ENCODE measurements at places on chromosomes 2 and 18.

DNA sequence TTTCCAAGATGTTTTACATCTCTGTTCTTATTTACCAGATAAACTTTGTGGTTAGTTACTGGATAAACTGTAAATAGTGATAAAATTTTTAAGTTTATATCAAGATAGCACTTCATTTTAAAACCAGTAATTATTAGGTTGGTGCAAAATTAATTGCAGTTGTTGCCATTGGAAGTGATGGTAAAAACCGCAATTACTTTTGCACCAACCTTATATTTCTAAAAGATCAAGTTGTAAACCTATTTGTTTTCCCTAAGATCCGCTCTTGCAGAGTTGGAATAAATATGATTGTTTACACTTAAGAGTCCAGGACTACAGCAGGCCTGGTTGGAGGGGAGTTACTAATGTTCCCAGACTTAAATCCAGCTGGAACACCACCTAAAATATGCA is 479 bp upstream of the AOX1 start:
- no peak for DNase-seq

GRCh38 chr18:24016643-24017042 is 2.1 kb downstream of the TTC39C start:
- DNase-seq, result no peak

DNA sequence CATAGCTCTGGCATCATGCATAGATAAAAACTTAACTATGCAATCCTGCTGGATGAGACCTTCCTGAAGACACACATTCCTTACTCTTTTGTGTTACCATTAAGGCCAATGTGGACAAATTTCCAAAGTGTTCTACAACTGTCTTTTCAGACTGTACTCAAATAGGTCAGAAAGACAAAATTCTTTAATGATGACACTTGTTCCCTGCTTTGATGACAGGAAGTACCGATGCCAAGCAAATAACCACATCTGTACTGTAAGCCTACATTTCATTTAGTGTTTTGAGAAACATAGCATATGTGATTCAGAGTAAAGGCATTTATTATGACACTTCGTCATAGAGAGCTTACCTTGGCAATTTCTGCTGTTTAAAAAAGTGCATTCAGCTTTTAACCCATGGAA is 55.0 kb downstream of the PMAIP1 start:
- no peak for DNase-seq

DNA sequence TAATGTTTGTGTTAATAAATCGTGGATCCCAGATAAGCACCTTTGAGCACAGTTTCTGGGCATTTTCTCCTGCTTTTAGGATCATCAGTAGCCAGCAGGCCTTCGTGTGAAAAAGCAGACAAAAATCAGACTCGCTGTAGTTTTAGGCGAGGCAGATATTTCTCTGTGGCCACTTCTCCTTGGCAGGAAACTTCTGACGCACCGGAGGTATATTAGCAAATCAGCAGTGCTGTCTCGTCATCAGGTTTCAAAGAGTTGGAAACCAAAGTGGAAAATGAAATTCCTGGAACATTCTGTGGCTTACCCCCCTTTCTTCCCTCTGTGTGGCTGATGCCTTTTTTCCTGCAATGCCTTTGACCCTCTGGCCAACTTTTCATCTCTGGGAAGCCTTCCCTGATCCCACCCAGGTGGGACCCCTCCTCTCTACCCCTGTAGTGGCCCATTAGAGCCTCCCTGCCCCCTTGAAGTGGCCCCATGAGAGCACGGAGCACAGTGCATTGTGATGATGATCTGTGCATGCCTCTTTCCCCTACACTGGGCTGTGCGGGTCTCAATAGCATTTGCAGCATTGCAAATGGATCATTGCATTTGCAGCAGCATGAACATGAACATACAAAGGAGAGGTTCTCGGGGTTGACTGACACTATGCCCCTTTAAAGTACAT is 93.3 kb downstream of the RNF144A start:
- DNase-seq, result no peak

GRCh38 chr2:95006588-95006987 is 18.9 kb upstream of the MAL start:
- DNase-seq, result no peak

DNA sequence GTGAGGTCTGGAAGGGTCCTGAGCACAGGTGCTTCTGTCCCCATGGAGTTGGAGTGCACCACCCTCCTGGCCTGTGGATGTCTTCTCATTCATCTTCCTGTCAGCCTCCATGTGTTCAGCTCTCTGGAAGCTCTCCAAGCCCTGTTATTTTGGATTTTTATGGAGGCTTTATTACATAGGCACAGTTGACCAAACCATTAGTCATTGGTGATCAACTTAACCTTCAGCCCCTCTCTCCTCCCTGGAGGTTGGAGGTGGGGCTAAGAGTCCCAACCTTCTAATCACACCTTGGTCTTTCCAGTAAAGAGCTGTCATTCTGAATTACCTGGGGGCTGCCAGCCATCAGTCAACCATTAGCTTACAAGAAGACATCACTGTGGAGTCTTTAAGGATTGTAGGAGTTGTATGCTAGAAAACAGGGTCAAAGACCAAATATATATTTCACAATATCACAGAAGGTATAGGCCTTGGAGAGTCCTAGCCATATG is 7.5 kb upstream of the MCFD2 start:
- no peak for DNase-seq

DNA sequence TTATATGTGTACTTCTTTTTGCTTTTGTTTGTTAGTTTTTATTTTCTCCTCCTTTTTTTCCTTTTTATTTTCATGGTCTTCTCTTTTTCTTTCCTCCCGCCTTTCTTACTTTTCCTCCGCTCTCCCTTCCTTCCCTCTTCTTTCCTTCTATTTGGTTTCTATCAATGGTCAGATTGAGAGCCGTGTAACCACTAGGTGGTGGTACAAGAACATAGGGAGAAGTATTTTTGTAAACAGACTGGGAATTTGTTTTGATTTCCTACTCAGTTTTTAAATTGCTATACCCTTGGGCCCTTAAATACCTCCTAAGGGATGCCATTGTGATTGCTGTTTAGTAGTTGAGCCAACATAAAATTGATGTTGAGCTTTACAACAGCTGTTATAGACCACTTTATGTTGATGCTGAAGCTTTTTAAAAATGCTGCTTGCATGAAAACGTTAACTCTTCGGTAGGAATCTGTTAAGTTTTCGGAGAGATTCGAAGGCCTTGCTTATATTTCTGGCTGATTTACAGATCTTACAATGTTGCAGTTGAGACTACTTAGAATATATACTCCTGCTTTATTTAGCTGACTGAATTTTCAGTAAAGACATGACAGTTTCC is 124.2 kb downstream of the UBE2E3 start:
- no peak for DNase-seq

- no peak for DNase-seq
Observed at GRCh38 chr2:141957827-141958450, 172.9 kb downstream of the LRP1B start.

GRCh38 chr2:27765621-27766286 is 5.8 kb upstream of the MRPL33 start:
- peak; percentile 96 for DNase-seq

DNA sequence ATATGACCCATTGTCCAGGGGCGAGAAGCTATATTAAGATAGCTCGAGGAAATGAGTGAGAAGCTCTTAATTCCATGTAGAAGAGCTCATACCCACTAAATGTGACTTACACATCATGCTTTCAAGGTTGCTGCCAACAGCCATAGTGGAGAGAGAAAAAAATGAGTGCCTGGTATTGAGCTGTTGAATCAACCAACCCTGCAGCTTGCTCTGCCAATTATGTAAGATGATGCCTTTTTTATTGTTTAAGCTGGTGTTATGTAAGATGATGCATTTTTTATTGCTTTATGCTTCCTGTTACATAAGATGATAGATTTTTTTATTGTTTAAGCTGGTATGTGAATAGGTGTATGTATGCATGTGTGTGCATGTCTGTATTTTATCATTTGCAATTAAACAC is 228.2 kb downstream of the CCDC178 start:
- no peak for DNase-seq

DNA sequence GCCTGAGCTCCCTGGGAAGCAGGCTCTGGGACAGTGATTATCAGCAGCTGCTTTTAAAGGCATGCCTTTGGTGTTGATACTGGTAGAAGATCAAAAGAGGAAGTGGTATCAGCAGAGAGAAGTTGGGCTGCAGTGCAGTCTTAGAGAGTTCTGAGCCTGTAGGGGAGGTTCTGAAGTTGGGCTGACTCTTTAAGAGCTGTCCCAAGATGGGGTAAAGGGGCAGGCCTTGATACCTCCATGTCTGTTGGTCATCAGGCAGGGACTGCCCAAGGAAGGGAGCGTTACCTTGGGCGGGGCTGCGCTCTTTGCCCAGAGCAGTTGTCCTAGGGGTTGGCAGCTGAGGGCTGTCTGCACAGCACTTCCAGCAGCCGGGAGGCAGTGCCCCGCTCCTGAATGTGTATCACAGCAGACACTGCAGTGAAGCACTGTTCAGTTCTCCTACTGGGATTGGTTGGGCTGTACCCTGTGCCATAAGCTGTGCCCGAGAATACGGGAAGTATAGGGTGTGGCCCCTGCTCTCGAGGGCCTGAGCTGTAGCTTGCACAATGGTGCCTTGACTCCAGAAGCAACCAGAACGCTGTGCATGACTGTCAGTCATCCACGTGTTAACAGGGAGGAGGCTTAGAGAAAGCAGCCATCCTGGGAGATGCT is 177.0 kb downstream of the CTIF start:
- DNase-seq, result peak; percentile 64

DNA sequence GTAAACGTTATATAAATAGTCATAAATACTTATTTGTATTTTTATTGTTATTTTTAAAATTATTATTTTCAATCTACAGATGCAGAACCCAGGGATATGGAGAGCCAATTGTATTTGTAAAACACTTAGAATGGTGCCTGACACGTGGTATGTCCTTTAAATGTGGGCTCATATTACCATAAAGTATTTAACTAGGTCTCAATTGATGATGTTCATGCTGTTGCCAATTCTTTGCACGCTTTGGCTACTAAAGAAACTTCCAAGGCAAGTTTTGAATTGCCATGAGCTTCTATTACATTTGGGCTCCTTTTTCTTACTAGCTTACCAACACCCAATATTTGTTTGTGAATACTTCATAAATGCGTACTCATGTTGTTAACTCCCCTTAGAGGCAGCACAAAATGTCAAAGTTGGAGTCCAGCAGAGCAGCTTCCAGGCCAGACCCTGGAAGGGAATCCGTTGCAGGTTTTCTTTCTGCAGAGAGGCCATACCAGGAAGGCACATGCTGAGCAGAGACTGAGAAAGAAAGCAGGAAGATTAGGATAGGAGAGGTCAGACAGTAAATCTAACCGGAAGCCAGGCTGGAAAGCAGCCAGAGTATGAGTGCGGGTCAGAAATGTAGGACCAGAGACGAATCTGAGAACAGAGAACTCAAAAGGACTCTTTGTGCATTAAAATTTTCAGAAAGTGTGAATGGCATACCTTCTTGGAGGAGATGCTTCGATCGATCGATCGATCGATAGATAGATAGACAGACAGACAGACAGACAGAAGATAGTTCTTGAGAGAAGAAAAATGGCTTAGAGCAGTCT is 4.2 kb upstream of the NOSTRIN start:
- DNase-seq, result peak; percentile 19

GRCh38 chr2:20617892-20618467 is 32.9 kb downstream of the HS1BP3 start:
- peak; percentile 94 for DNase-seq

DNA sequence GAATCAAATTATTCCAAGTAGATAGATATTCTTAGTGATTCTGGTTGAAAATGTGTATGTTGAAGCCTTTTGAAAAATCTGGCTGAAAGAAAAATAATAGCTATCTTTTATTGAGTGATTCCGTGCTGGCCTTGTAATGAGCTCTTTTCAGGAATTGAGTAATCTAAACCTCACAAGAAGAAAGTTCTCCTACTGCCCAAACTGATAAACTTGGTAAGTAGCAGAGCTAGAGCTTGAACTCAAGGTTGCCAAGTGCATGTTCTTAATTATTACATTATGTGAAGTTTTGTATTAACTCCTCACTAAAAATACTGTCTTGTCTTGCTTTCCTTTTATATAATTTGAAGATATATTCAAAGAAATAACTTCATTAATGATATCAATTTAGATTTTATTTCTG is 1.6 kb upstream of the PPP1R1C start:
- DNase-seq, result no peak

DNA sequence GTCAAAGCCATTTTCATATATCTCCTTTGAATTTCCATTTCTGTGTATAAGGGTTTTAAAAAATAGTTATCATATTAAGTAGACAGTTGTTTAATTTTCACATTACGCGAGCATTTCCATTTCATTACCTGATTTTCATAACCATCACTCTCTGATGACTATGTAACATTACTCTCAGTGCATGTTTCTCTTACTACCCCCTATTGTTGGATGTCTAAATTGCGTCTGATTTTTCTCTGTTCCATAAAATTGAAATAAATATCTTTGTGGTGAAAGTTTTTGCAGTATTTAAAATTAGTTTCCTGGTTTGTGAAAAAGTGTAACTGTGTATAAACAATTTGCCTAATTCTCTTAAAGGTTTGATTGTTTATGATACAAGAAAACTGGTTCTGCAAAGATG is 123.8 kb downstream of the MYO1B start:
- DNase-seq, result no peak

DNA sequence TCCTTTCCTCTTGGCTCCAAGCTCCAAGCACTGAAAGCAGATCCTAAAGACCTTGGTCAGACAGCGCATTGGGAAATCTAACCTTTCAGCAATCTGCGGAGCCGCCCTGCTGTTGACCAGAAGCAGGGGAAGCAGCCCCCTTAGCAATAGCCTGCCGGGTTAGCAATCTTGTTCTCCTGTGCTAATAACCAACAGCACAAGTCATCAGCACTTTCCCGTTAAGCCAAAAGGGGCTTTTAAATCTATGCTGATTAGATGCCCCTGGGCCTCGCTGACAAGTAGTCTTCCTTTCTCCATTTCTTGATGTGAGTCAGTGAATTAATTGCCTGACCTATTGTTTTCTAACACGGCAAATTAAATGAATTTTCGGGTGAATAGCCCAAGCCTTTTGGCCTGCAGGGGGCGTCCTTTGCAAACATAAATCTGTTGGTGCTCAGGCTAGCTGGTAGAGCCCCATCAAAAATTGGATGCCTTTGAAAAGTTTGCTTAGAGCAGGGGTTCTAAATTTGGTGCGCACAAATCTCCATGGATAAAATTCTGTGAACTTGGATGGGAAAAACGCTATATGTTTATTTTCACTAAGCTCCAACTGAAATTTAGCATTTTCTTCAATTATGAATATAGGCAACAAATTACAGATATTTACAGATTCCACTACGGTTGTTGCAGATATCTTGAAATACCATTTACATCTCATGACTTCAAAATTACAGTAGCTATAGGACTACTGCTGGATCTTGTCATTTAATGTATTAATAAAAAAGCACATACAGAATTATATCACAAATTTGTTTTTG is 24.6 kb downstream of the MAIP1 start:
- DNase-seq, result peak; percentile 89

Data from kidney (tissue), 22 donors.